ENCODE measurements at places on chromosomes 7 and 10. TPM values are rescaled to one million over a fixed set of nuclear protein-coding genes. Genes with fewer than 3 reads are reported as not detected.

LRWD1 gene
- 26.2 TPM for total RNA-seq

OR2A1 gene
- 0.84 TPM for total RNA-seq

- H3K27ac ChIP-seq = no peak overlapping the region
- no peak for DNase-seq
- no peaks in the 10 kb centered on the region for H3K27me3 ChIP-seq
- H3K4me1 ChIP-seq = no peaks in the 10 kb centered on the region
Observed at GRCh38 chr7:14748461-14748860, 154.1 kb downstream of the DGKB start.

DNA sequence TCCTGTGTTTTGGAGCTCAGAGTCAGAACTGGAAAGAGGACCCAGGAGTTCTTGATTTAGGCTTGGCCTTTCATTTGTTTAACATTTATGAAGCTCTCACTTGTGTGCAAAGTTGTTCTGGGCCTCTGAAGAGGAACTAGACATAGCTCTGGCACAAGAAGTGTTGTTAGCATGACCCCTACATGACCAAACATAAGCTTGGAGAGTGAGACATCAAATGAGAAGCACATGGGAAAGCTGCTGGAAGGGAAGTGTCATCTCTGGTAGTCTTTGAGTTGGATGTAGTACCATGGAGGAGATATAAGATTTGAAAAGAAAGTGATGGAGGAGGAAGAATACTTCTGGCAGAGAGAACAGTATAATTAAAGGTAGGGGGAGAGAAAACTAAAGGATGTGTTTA is 370.1 kb downstream of the ADRA2A start:
- no peaks in the 10 kb centered on the region for H3K27me3 ChIP-seq
- H3K4me1 ChIP-seq = no peaks in the 10 kb centered on the region
- H3K4me3 ChIP-seq = no peak overlapping the region
- DNase-seq = no peak
- H3K36me3 ChIP-seq = no peaks in the 10 kb centered on the region
